ENCODE measurements at places on chromosomes 12 and 14. TPM values are rescaled to one million over a fixed set of nuclear protein-coding genes. Genes with fewer than 3 reads are reported as not detected.

SLC8B1 gene
- 22.9 TPM for total RNA-seq

POLE2 gene
- total RNA-seq: 14.2 TPM

CLEC9A gene
- total RNA-seq: not detected

PTPRQ gene
- 0.32 TPM for total RNA-seq

DRAM1 gene
- 95.7 TPM for total RNA-seq

JDP2 gene
- 36.4 TPM for total RNA-seq

GRCh38 chr12:119644930-119645329, 23.0 kb upstream of the PRKAB1 start:
- DNase-seq: no peak

GRCh38 chr12:132145334-132145733, 1.1 kb downstream of the NOC4L start:
- DNase-seq: no peak

- no peak for DNase-seq
These were observed 99.5 kb downstream of the PRIMA1 start for GRCh38 chr14:93688820-93689219.

DNA sequence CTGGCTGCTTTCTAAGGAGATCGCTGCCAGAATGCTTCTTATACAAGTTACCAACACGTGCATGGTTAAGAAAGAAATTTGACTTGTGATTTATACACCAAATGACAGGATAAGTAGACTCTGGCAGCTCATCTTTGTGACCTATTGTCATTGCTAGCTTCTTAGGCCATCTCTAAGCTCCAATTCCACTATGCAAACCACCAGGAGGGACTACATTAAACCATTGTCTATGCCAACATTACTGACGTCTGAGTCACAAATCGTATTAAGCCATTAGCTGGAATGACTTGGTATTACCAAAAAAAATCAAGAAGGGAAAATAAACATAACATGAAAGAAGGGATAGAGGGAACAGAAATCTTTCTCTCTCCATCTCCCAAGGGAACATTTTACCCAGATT, 15.8 kb upstream of the VPS33A start:
- peak; percentile 38 for DNase-seq

DNA sequence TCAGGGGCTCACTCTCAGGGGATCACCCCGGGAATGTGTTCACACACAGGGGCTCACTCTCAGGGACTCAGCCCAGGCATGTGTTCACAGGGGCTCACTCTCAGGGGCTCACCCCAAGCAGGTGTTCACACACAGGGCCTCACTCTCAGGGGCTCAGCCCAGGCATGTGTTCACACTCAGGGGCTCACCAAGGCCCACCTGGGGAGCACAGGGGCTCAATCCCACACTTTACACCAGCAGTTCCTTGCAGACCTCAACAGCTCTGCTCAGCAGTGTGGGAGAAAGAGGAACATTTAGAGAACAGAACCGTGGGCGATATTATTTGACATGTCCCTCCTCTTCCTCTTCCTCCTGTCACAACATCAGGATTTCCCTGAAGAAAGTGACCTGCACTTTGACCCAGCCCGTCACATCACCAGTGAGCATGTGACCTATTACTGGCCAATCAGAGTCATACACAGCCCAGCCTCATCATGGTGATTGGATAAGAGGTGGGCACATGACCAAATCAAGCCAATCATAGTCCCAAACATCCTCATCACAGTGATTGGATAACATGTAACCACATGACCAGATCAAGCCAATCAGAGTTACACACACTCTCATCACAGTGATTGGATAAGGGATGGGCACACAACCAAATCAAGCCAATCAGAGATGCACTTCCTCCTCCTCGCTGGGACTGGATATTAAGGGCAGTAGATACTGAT, 359.4 kb upstream of the SFSWAP start:
- DNase-seq: no peak

DNA sequence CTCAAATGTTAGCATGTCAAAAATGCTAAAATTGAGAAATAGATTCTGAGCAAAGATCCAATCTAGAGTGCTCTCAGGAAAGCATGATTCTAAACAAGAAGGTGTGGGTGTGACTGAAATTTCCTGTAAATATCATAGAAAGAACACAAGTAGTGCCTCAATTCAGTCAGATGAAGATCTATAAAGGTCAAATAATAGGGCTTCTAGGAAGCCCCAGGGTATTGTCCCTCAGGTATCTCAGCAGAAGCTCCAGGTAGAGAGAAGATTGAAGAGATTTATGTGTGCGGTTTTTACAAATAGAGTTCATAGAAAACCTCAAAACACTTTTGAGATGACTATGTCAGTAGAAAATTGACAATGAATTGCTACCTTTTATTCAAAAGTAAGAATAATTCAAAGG, 13.0 kb downstream of the KLRD1 start:
- no peak for DNase-seq

GRCh38 chr12:77510985-77511384, 319.7 kb upstream of the NAV3 start:
- no peak for DNase-seq

- DNase-seq: peak; percentile 42
These were observed 34.0 kb downstream of the CIT start for GRCh38 chr12:119843100-119843499.

DNA sequence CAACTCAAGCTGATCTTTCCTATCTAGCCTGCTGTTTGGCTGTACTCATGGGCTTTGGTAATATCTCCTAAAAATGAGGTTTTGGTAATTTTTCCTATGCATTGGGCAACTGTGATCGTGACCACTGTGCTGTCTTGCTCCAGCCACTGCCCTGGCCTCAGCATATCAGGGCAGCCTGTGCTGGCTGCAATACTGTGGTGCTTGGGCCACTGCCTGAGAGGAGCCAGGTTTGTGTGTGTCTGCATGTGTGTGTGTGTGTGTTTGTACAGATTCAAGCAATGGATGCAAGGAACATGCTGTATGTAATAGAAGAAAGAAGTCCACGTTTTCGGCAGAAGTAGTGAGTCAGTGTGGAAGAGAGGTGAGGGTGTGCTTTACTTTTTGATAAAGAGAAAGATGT, 13.0 kb downstream of the ERG28 start:
- peak; percentile 37 for DNase-seq

DNA sequence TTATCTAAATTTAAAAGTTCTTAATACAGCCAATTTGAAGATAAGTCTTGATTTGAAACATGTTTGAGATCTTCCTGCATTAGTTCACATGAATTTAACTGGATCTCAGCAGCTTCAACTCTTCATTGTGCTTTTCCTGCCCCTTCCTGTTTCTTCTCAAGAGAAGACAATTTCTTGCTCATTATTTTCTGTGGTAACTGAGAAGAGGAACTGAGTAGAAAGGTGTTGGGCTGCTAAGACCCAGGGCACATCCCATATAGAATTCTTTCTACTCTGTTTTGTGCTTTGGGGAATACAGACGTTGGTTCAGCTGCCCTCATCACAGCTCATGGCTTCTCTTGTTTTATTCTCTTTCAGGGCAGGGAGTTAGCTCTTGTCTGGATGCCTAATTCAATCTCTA, 110.2 kb downstream of the SNAPC1 start:
- DNase-seq: no peak

GRCh38 chr12:57224973-57225679, 4.4 kb upstream of the SHMT2 start:
- DNase-seq: no peak

DNA sequence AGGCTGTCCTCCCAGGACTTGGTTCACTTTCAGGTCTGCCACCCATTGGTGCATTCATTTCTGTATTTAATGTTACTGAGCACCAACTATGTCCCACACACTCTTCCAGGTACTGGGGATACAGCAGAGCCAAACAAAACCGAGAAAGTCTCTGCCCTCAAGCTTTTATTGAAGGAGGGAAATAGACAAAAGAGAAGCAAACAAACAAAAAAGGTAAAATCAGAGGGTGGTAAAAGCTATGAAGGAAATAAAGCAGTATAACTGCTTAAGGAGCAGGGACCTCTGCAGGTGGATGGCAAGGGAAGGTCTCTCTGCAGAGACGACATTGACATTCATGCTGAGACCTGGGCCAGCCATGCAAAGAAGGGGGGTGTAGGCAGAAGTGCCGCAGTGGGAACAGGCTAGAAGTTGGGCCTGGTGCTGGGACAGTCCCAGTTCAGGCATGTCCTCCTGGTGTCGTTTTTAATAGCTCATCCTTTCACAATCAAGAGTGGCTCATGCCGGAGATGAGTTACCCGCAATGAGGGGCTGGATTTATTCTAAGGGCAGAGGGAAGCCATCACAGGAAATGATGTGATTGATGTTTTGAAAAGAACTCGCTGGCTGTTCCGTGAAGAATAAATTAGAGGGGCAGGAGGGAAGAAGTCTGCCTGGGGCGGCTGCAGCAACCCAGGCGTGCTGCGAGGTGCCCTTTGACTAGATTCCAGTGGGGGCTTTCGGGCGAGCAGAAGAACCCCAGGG, 72.8 kb downstream of the IRF2BPL start:
- peak; percentile 75 for DNase-seq
